Mucosa of gallbladder (tissue), 1 donor: ENCODE measurements at places on chromosomes 4 and X. TPM values are rescaled to one million over a fixed set of nuclear protein-coding genes. Genes with fewer than 3 reads are reported as not detected.

DNA sequence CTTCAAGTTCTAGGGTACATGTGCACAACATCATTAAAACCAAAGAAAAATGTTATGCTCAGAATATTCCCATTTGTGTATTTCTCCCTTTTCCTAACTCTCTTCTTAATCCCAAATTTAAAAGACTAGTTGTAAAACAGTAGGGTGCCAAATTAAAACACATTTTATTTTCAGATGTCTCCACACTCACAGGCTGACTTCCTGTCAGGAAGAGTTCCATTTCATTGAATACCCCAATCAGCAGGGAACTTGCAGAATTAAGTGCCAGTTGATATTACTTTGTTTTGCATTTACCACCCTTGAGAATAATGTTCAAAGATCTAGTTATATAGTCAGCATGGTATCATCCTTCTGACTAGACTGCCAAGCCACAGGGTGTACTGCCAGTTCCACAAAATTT is 207.9 kb downstream of the MAB21L2 start:
- DNase-seq, result no peak

DNA sequence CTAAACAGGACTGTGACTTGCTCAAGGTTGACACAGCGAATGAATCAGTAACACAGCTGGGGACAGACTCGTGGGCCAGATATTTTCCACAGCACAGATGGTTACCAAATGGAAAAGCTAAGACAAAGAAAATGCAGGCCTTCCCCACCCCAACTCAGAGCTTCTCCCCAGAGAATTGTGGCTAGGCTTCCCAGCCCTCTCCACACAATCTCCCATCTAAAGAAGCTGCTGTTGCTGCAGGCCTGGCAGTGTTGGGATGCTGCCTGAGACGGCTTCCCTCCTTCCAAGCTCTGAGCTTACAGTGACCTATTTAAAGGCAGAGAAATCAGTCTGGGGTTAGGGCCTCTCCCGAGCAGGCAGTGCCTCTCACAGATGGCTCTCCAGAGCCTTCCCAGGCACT is 46.5 kb upstream of the PGRMC1 start:
- peak; percentile 21 for DNase-seq

DNA sequence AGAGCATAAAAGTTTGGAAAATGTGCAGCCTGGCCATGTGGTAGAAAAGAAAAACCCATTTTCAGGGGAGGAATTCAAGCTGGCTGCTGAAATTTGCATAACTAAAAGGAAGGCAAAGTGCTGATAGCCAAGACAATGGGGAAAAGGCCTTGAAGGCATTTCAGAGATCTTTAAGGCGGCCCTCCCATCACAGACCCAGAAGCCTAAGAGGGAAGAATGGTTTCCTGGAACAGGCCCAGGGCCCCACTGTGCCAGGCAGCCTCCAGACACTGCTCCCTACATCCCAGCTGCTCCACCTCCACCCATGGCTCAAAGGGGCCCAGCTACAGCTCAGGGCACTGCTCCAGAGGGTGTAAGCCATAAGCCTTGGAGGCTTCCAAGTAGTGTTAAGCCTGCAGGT is 158.0 kb upstream of the PRDX4 start:
- DNase-seq, result no peak

DNA sequence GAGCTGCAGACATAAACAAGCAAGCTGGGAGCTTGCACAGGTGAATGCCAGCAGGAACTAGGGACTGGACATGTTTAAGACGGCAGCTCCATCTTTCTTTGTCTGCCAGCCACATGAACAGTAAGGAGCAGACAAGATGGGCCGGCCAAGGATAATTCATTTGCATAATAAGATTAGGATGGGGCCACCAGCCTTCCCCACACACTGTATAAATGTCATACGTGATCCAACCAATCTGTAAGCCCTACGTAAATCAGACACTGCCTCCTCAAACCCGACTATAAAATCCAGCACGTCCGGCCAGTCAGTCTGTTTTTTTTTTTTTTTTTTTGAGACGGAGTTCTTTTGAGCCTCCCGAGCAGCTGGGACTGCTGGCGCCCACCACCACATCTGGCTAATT is 75.6 kb upstream of the BOD1L1 start:
- no peak for DNase-seq

DNA sequence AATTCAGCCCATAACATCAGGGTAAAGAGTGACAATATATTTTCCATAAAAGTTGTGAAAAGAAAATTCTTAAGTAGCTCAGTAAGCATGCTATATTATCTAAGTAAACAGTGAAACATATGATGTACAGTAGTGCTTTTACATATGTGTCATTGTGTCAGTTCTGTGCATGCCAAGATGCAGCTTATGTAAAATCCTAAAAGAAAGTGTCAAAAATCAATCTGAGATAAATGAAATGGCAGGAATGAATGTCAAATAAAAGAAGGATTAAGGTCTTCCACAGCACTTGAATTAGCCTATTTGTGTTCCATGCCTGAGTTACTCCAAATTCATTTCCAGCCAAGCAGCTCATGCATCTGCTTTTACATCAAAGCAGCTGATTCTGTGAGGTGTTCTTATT is 452.7 kb upstream of the HS3ST1 start:
- no peak for DNase-seq

- no peak for DNase-seq
Measured at GRCh38 chr4:48428926-48429325, 54.2 kb upstream of the SLC10A4 start.

- no peak for DNase-seq
Measured at GRCh38 chr4:103753868-103754653, 34.3 kb upstream of the TACR3 start.

- DNase-seq, result no peak
Measured at GRCh38 chr4:47490550-47490949, 5.5 kb downstream of the ATP10D start.

DNA sequence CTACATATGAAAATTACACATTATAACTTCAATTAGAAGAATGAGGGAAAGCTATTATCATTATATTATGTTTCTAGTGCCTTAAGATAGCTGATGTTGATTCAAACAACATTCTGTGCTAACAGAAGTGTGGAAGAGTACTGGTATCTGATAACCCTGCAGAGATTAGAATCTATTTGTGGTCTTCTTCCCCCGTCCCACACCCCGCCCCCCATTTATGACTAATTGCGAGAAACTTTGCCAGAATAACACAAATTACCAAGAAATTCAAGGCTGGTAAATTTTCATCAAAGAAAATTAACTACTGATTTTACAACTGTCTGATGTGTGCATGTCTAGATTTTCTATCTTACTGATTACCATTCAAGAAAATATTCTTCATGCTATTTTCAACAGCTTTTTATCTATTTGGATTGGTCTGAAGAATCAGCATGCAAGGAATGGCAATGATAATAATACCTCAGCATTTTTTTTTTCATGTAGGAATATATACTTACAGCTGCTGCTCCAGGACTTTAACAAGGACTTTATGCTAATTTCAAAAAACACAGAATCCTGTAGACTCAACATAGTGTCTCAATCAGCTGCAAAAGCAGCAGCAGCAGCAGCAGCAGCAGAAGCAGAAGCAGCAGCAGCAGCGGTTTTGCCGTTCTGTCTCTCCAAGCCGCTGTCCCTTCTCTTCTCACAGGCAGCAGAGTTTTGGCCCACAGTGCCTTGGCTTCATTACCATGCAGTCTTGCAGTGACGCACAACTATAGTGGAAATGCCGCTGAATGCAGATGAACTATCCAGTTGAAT is 126.7 kb downstream of the FRYL start:
- DNase-seq, result peak; percentile 40

GRCh38 chrX:123976706-123977316 is 15.3 kb downstream of the STAG2 start:
- no peak for DNase-seq

GRCh38 chr4:26252349-26253025 is 68.3 kb upstream of the RBPJ start:
- peak; percentile 40 for DNase-seq

- DNase-seq, result no peak
Measured at GRCh38 chr4:157792716-157793115, 380.1 kb downstream of the GASK1B start.

Gene GEMIN8
- 24.5 TPM for total RNA-seq

Gene SH2D1A
- total RNA-seq, result 1.0 TPM

Gene IRAK1
- 108 TPM for total RNA-seq

Gene CXCL3
- 0.52 TPM for total RNA-seq

Gene EDNRA
- 9.7 TPM for total RNA-seq

Gene DCAF4L1
- 0.12 TPM for total RNA-seq

Gene BANK1
- 2.9 TPM for total RNA-seq

Gene FAM149A
- total RNA-seq, result 38.2 TPM
